ENCODE measurements at places on chromosomes 1 and 21.

DNA sequence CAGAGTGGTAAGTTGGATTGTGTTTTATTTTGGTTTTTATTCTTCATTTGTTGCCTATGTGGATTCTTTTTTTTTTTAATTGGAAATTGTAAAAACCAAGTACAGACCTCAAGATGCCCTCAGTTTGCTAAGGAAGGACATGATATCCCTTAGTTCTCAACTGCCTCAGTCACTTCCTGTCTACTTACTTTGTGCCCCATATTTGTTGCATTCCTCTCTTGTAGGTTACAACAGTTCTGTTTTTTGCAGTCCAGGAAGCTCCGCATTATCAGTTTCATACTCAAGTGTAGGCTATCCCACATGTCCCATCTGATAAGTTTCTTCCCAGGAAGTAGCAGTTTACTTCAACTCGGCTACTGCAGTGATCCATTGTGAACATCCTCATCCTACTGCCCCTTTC lies 82.0 kb downstream of the RPAP2 start:
- DNase-seq: no peak

DNA sequence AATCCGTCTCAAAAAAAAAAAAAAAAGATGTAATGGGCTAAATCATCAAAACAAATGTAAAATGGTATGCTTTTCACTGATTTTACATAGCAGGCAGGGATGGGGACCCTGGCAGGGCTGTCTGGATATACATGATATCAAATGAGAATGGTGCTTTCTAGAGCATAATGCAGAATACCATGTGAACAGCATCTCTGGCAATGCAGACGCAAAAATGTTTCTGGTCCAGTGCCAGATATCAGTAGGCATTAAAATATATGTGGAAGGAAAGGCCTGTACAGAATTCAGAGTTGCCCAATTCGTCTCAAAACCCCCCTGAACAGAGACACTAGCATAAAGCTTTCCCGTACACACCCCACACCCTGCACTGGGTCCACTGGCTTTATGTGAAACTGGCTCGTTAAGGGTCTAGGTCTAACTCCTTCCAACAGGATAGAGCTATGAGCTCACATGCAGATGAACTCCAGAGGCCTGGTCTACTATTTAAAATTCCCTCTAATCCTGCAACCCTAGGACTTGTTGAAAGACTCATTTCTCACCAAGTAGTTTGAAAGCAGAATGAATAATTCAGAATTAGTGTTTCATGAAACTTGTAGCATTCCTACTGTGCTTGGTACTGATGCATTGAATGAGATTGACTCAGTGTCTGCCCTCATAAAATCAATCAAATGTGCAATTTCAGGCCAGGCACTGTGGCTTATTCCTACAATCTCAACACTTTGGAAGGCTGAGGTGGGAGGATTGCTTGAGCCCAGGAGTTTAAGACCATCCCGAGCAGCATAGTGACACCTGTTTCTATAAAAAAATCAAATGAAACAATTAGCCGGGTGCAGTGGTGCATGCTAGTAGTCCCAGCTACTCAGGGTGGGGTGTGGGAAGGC lies 2.6 kb upstream of the MYSM1 start:
- DNase-seq: no peak

- no peak for DNase-seq
Measured at GRCh38 chr1:18571275-18571674, 59.4 kb upstream of the PAX7 start.

- peak; percentile 22 for DNase-seq
Measured at GRCh38 chr1:78275906-78276685, 214.7 kb upstream of the PTGFR start.

GRCh38 chr1:18004278-18004677 lies 103.3 kb upstream of the IGSF21 start:
- DNase-seq: peak; percentile 55

DNA sequence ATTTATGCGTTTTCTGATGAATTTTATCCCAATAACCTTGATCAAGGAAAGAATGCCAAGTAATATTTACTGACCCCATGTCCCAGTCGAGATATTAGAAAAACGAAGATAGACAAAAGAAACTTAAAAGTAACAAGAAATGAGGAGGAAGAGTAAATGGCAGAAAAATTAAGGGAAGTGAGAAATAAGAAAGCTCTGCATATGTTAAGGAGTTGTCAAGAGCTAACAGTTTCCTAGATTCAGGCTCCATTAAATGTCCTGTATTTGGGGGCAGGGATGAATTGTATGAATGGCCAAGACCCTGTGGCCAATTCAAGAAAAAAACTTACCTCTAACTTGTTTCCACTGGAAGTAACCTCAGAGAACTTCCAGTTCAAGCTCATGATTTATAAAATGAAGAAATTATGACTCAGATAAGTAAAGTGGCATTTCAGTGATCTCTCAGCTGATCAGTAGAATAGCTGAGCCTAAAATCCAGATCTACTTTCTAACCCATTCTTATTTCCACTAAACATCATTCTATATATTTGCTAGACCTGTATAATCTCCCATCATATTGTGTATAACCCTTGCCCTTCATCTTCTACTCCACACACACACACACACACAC lies 73.2 kb downstream of the ZC3H11B start:
- no peak for DNase-seq

DNA sequence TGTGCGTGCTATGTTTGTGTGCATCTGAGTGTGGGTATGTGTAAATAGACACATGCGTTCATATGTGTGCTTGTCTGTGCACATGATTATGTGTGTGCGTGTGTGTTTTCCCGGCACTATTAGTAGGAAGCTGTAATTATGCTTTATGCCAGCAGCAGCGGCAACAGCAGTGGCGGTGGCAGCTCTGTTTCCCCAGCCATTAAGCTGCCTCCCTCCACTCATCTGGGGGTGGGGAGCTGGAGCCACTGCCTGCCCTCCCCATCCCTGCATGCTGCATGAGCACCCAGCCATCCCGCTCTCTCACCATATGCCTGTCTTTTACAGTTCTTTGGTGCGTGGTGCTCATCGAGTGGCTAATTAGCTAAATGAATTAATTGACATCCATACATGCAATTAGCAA lies 30.5 kb upstream of the ACOT11 start:
- no peak for DNase-seq

DNA sequence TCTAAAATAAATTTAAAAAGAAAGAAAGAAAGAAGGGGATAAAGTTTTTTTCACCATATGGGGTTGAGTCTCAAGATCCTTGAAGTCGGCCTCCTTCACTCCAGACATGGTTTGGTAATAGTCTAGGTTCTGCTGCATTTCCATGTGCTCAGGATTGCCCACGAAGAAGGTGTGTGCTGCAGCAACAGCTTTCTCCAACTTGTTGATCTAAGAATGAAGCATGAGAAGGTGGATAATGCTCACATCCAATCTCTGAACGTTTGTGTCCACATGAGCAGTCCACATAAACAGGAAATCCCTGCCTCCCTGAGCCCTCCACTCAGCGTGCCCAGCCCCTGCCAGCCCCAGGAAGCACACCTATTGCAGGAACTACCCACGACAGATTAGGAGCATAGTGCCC lies 4.6 kb downstream of the P3H1 start:
- no peak for DNase-seq

GRCh38 chr1:17335821-17336710 lies 28.1 kb downstream of the PADI4 start:
- DNase-seq: peak; percentile 3

DNA sequence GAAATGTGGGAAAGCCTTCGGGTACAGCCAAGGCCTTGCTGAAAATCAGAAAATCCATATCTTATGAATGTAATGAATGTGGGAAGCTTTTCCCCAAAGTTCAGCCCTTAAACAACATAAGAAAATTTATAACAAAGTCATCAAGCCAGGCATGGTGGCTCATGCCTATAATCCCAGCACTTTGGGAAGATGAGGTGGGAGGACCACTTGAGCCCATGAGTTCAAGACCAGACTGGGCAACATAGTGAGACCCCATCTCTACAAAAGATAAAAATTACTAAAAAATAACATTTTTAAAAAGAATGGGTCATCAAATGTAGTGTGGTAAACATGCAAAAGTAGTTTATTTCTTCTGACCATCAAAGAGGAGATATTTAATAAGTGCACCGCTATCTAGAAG lies 45.9 kb downstream of the KIAA0319L start:
- no peak for DNase-seq

- no peak for DNase-seq
Measured at GRCh38 chr1:39214998-39215873, 10.7 kb downstream of the MACF1 start.

GRCh38 chr1:41876576-41877445 lies 41.9 kb downstream of the HIVEP3 start:
- DNase-seq: peak; percentile 50

DNA sequence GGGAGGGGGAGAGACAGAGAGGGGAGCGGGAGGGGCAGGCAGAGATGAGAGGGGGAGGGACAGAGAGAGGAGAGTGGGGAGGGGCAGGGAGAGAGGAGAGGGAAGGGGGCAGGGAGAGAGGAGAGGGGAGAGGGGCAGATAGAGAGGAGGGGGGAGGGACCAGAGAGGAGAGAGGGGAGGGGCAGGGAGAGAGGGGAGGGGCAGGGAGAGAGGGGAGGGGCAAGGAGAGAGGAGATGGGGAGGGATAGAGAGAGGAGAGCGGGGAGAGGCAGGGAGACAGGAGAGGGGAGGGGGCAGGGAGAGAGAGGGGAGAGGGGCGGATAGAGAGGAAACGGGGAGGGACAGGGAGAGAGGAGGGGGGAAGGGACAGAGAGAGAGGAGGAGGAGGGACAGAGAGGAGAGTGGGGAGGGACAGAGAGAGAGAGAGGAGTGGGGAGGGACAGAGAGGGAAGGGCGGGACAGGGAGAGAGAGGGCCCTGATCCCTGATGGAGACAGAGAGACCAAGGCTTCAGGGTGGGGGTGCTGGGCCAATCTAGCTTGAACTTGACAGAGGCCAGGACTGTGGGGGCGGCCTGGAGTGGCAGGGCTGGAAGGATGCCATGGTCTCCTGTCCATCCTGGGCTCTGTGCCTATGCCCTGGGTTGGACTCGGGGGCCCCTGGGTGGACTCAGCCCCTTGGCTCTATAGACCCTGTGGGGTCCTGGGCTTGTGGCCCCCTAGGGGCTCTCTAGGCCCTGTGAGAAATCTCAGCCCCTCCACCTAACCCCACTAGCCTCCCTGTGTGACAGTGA lies 43.6 kb downstream of the DMRTB1 start:
- DNase-seq: peak; percentile 73

- no peak for DNase-seq
Measured at GRCh38 chr1:42433369-42433768, 22.5 kb downstream of the ZMYND12 start.

GRCh38 chr1:243831463-243831862 lies 18.6 kb downstream of the AKT3 start:
- no peak for DNase-seq

- DNase-seq: no peak
Measured at GRCh38 chr1:109625601-109626560, 6.2 kb downstream of the AMPD2 start.

GRCh38 chr1:183274836-183275235 lies 88.8 kb downstream of the LAMC2 start:
- no peak for DNase-seq

- DNase-seq: no peak
Measured at GRCh38 chr21:32819694-32820093, 48.1 kb upstream of the PAXBP1 start.

GRCh38 chr1:115669002-115669673 lies 27.4 kb downstream of the VANGL1 start:
- DNase-seq: no peak

- no peak for DNase-seq
Measured at GRCh38 chr1:209769971-209770370, 14.1 kb downstream of the TRAF3IP3 start.

DNA sequence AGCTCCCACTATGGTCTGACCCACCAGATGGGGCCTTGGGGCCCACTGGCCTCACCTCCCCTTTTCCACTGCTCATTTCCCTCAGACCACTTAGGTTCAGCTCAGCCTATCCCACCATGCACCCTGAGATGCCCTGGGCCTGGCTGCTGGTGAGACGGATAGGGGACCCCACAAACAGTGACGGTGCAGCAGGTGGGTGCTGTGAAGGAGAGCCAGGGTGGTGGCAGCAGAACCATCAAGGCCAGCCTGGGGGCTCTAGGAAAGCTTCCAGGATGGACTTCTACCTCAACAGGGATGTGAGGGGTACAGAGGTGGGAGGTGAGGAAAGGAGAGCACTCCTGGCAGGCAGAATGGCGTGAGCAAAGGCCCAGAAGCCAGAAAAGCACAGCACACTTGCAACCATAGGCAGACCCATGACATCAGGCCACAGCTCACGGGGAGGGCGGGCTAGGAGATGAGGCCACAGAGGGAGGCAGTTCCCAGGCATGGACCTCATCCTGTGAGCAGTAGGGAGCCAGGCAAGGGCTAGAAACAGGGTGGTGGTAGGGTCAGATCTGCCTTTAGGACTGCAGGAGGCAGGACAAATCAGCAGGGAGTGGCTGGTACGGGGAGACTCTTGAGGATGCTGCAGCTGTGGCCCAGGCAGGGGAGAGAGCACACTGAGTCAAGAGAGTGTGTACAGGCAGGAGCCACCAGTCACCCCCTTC lies 23.1 kb downstream of the CYB5RL start:
- no peak for DNase-seq

DNA sequence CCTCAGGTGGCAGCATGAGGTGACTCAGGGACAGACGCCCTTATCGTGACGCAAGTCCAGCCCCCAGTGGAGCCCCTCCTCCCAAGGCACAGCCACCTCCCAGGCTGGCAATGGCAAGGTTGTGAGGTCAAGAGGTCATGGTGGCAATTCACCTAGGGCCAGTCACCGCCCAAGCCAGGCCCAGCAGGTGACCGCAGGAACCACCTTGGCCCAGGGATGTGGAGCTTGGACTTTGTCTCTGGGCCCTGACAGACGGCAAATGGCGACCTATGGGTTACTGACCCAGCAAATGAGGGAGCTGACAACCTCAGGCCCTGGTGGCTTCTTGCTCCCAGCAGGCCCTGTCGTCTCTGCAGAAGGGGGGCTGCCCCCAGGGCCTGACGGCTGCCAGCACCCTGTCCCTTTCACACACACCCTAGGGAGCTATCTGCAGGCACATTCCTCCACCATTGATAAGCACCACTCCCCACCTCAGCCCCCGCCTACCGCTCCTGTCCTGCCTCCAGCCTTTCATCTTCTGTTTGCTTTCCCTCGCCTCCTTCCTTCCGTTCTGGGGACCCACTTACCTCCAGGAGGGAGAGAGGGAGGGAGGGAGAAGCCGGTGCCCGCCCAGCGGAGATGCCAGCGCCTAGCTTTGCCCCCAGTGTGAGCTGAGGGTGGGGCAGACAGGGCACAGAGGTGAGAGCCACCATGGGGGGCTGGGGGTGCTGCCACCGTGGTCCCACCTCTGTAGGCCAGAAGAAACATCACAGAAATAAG lies 12.1 kb downstream of the EPHA2 start:
- DNase-seq: no peak

DNA sequence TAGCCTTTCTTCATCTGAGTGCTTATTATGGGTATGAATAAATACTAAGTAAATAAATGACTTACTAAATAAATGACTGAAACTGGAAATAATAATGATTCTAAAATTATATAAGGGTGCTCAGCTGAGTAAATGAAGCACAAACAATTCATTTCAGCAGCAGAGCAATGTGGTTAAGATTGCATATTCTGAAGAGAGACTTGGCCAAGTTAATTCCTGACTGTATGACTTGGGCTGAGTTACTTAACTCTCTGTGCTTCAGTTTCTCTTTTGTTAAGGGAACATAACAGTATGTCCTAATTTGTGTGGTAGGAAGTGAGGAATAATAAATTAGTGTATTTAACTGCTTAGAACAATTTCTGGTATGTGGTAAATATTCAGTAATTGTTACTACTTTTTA lies 19.1 kb downstream of the AGL start:
- no peak for DNase-seq

Measured in spinal cord (tissue), 10 donors.